ENCODE measurements at places on chromosomes 13 and 19. TPM values are rescaled to one million over a fixed set of nuclear protein-coding genes. Genes with fewer than 3 reads are reported as not detected.

DNA sequence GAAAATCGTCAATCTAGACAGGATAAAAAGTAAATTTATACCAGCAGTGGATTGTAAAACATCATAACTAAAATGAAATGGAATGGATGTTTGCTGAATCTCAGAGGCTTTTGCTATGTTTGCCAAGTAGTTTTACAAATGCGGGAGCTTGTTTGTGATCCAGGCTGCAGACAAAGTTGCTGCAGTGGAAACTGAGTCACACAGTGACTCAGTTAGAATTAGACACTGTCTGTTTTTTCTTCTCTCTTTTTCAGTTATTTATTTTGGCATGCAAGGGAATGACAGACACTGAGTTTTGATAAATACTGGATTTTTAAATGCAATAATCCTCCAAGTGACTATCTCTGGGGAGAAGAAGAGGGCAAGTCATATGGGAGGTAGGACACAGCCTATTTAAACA, 4.6 kb upstream of the PNMA8A start:
- DNase-seq: no peak

DNA sequence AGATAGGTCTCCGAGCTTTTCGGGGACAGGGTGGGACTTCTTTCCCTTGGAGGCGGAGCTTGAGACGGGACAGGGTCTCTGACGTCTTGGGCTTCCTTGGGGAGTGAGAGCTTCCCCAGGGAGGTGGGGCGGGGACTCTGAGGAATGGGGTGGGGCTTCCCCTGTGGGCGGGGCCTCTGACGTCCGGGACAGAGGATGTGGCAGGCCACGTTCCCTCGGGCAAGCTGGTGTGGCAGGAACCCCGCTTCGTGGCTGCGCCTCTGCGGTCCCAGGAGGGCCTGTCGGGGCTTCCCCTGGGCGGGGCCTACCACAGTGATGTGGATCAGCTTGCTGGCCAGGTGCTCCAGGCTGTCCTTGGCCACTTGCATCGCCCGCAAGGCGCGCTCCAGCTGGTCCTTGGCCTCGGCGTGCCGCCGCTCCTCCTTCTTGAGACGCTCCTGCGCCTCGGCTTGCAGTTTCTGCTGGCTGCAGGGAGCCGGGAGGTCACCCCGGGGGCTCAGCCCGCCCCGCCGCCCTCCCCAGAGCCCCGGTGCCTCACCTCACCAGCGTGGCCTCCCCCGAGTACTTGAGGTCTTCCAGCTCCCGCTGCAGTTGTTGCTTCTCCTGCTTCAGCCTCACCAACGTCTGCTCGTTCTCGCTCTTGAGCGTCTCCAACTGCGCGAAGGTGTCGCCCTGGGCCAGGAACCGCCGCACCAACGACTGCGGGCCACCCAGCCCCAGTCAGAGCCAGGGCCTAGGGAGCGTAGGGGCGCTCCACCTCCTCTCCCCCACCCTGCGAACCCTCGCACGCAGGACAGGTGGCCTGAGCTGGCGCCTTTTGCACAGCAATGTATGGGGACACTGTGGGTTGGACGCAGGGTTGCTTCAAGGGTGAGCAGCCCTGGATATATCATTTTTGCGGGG, 3.3 kb upstream of the RGL3 start:
- no peak for DNase-seq

GRCh38 chr13:26017196-26017921, 34.5 kb downstream of the SHISA2 start:
- DNase-seq: no peak

Gene SIGLEC8
- total RNA-seq: not detected

Gene CD37
- not detected for total RNA-seq

Gene PVR
- total RNA-seq: 206 TPM

Gene ZNF541
- total RNA-seq: not detected

Gene MBD3L2
- not detected for total RNA-seq

All from pulmonary artery endothelial cell (primary cell).